ENCODE measurements at places on chromosomes 12 and 14. TPM values are rescaled to one million over a fixed set of nuclear protein-coding genes. Genes with fewer than 3 reads are reported as not detected.

TAS2R13 gene
- total RNA-seq = 0.38 TPM

RHEBL1 gene
- total RNA-seq = not detected

TXNDC16 gene
- total RNA-seq = 6.2 TPM

ZFHX2 gene
- total RNA-seq = 0.88 TPM

RPGRIP1 gene
- 0.72 TPM for total RNA-seq

RFX4 gene
- total RNA-seq = not detected

SDR39U1 gene
- 58.8 TPM for total RNA-seq

GRIP1 gene
- 8.3 TPM for total RNA-seq

MIP gene
- 0.32 TPM for total RNA-seq

A2ML1 gene
- total RNA-seq = 0.25 TPM

TAS2R7 gene
- not detected for total RNA-seq

CFAP54 gene
- 0.07 TPM for total RNA-seq

Measured in heart left ventricle (tissue), 16 donors.